ENCODE measurements at places on chromosomes 6 and 20.

DNA sequence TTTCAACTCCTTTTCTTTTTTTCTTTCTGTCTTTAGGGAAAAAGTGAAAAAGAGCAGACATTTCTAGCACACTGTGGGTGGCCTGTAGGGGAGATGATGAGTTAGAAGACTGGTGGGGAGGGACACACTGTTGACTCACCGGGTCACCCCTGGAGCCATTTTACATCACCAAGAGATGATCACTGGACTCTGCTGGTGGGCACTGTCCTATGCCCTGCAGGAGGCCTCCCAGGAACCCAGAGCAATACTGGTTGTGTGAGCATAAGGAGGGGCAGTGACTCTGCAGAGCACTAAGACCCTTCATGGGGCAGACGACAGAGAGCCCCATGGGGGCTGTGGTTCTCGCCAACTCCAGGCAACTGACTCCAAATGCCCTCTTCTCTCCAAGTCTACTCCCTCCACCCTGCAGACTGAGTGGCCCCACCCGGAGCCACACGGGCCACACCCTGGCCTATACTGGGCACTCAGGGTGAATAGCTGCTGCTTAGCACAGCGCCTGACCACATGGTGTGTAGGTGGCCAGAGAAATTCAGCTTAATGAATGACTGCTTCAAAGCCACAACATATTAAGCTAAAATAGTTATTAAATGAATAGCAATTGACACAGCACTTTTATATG lies 177.5 kb downstream of the CDC5L start:
- no peak for DNase-seq

GRCh38 chr6:28225056-28225834 lies at the start of gene ZSCAN9:
ZSCAN9 (plus strand) TSS chr6:28225275; CDS start chr6:28227085, 1,810 bp downstream.
- DNase-seq: peak; percentile 90

DNA sequence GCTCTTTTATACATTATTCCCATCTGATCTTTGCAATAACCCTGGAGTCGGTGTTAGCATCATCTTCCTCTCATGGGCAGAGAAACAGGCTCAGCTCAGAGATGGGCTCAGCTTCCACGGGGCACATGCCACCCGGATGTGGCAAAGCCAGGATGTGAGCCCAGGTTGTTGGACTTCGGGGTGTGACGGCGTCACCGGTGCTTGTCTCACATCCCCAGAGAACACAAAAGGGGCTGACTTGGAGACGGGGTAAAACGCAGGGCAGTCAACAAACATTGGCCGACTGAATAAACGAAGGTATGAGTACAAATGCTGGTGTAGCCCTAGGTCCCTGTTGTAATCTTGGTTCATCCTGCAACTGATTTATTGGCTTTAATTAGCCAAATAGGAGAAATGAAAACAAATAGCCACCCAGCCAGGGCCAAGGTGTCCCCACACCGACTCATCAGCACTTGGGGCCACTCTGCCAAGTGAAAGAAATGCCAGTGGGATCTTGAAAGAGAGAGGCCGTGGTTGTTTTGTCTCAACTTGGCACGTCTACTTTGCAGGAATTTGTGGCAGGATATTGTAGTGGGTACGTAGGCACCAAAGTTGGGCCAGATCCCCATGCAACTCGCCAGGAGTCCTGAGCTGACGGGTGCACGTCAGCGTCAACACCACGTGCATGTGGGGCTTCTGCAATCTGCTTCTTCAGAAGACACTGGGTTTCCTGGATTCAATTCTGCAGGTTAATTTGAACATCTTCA lies 42.8 kb downstream of the APCDD1L start:
- no peak for DNase-seq

- peak; percentile 77 for DNase-seq
Measured at GRCh38 chr6:10412461-10413261, 2.2 kb downstream of the TFAP2A start.

- DNase-seq: peak; percentile 35
Measured at GRCh38 chr6:156585859-156586258, 191.3 kb upstream of the ARID1B start.

GRCh38 chr6:4908062-4908461 lies 95.8 kb downstream of the RPP40 start:
- no peak for DNase-seq

- no peak for DNase-seq
Measured at GRCh38 chr6:22613695-22614094, 44.3 kb downstream of the HDGFL1 start.

- no peak for DNase-seq
Measured at GRCh38 chr6:109060571-109060970, 34.1 kb downstream of the SESN1 start.
